ENCODE measurements at places on chromosomes 1 and 21.

DNA sequence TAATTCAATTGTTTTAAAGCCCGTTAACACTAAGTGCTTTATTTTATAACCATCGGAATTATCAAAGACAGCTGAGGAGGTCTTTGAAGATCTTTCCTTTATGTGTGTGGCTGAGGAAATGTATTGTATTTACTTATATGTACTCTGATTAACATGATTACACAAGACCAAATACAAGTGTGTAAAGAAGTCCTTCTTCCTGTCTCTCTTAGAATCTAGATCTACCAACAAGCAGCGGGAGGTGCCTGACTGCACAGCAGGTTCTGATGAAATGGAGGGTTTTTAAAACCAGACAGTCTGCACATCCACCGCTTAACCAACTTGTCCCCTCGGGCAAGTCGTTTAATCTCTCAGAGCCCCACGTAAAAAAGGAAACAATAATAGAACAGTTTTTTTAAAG lies 240.5 kb upstream of the MAP1LC3C start:
- DNase-seq = no peak

DNA sequence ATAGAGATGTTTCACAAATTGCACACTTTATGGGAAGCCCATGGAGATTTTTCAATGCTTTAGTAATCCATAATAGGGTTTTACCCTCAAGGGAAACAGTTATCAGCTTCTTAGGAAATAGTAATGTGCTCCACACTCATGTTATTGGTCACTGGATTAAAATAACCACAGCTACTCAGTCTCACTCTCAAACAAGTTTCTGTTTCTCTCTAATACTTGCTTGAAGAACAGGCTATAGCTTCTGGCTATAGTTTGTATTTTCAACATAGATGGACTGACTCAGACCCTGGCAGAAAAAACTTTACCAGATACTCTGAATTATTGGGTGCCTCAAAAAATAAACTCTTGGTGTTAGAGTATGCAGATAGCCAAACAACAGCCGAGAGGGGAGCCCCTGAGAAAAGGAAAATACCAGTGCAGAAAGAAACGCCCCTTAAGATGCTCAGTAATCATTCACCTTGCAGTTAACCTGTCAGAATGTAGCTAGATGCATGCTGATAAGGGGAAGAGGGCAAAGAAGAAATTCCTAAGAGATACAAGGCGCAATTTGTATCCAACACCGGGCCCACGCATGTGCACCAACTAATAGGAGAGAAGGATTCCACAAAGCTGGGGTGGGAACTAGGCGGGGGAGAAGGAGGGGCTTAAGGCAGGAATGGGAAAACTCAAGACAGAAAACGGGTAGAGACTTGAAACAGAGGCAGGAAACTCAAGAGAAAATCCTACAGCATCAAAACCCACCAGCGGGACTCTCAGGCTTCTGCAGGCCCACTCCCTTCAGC lies 30.4 kb upstream of the PDE4B start:
- DNase-seq = peak; percentile 34

DNA sequence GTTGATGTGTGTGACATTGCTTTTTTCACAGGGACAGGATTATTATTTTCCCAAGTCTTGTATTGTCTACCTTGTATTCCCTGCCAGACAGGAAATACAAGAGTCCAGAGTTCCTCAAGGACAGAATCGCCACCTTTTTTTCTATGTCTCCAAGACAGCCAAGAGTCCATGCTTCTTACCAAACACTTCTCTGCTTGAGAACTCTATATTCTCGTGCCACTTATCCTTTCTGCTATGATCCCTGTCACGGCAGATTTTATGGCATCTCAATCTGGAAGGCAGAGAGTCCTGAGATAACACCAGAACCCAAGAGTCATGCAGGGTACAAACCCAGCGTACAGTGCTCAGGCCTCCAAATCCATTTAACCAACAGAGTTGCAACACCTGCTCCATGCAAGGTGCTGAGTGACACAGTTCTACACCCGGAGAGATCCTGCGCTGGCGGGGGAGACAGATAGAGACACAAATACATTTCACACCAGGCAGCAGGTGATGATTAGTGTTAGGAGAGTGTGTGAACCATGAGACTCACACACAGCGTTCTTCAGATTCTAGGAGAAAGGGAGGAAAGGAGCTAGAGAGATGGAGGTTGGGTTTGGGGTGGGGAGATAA lies 107.6 kb downstream of the NAV1 start:
- no peak for DNase-seq

DNA sequence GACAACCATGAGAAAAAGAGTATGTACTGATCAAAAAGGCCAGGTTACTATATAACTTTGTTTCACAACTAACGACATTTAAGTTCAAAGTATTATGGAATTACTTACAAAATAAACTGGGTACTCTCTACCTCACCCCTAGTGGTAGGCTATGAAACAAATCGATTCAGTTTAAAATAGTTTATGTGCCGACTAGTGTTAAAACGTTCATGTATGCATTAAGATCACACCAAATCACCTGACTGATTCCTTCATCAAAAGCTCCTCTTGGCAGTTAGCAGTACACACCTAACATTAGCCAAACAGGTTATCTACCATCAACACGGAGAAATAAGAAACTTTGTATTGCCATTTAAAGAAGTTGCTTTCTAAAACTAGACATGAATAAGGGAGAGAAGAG lies 137.1 kb downstream of the AKT3 start:
- DNase-seq = no peak

DNA sequence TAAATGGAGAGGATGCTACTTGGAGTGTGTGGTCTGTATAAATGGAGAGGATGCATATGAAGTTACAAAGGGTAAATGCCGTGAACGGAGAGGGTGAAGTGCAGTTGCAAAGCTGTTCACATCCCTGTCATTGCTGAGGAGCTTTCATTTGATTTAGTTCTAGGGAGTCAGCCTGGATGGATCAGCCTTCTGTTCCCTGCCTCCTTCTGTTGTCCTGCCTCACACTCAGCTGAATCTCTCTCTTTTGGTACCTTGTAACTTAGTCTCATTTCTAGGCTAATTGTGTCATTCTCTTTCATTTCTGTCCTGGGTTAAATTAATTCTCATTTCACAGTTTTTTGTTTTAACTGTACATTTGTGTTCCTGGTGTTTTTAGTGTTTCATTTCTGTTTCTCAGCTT lies 133.2 kb upstream of the COL6A1 start:
- DNase-seq = no peak

DNA sequence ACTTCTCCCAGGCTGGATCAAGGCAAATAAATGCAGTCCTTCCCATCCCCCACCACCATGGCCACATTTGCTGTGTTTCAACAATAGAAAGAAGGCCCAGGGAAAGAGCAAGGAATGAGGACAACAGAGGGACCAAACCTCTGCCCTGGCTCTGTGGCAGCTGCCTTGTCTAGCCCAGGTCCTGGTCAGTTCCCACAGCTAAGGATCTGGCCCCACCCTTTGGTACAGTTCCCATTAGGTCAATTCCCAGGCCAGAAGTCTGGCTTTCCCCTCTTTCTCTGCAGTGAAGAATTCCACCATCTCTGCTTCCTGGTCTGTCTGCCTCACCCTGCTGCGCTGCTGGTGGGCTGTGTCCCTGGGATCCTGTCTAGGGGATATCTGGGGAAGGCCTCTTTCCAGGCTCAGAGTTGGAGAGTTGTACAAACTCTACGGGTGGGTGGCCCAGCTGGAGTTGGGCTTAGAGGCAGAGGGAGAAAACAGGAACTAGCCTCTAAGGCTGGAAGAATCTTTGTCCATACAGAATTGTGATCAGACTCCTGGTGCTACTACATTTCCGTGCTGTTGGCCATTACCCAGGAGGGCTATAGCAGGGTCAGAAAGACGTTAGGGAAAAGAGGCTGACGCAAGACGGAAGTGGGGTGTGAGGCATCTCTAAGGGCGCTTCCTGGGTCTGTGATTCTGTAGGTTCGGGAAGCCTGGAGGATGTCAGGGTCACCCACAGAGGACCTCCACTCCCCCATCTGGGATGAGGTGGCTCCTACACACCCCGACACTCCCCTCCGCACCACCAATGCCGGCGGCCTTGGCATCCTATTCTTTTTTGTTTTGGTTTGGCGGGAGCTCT lies 953 bp upstream of the NDUFS2 start:
- peak; percentile 62 for DNase-seq

- DNase-seq = no peak
Measured at GRCh38 chr1:88035578-88035977, 648.5 kb upstream of the PKN2 start.

- no peak for DNase-seq
Measured at GRCh38 chr1:43977376-43978263, 1.4 kb upstream of the B4GALT2 start.

- no peak for DNase-seq
Measured at GRCh38 chr1:59408608-59409240, 111.8 kb downstream of the FGGY start.

DNA sequence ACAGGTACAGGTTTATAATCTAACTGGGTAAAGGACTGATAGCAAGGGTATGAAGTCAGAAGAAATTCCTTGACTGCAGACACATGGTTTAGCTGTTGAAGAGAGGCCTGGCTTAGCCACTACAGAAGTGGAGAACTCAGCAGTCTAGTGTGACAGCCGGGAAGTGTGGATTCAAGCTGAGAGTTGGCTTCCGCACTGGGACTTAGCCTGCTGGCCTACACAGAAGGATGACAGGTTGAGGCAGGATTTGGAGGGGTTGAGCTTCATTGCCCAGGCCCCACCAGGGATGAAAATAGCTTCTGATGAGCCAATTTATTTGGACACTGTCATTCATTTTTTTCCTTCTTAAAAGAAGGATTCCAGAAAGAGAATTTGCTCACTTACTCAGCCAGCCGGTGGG lies 284.4 kb downstream of the PCP4 start:
- no peak for DNase-seq

GRCh38 chr1:231940116-231940515 lies 313.5 kb downstream of the DISC1 start:
- no peak for DNase-seq

DNA sequence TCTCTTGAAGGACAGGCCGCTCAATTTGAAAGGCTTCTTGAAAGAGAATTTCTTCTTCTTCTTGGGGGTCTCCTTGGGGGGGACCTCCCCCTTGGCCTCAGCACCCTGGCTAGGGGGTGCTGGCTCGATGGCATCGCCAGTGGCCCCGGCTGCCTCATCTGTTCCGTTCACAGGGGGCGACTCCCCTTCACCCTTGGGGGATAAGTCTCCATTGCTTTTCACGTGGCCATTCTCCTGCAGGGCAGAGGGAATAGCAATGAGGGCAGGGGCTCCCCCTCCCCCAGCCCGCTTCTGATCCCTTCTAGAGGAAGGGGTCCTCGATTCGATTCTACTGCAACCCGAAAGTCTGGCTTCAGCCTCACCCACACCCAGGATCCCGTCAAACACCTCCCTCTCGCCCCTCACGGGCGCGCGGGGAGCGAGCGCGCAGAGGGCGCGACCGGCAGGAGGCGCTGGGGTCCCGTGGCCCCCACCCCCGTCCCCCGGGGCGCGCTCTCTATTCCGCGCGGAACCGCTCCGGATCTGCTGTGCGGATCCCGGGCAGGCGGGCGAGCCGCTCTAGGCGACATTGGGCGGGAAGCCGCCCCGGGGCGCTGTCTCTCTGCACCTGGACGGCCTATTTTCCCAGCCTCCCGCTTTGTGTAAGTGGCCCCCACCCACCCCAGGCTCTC lies 1.0 kb downstream of the MARCKSL1 start:
- DNase-seq = peak; percentile 49

- peak; percentile 5 for DNase-seq
Measured at GRCh38 chr1:25392841-25393240, 27.8 kb downstream of the RHCE start.

DNA sequence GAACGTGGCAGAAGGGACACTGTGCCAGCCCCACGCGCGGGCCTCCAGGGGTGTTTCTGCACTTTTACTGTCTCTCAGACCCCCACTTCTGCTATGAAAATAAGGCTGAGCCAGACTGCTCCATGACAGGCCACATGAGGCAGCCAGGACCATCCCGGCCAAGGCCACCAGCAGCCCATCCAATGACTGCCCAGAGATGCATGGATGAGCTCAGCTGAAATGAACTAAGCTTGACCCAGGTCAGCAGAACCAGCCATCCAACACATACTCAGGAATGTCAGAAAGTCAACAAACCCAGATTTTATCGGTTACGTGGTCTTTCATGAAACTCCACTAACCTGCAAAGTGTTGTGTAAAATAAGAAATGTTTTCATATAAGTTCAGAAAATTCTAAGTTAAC lies 51.2 kb downstream of the CCDC185 start:
- no peak for DNase-seq

GRCh38 chr21:27477296-27477695 lies 510.4 kb upstream of the ADAMTS5 start:
- DNase-seq = no peak

GRCh38 chr1:203069030-203069747 lies 16.6 kb downstream of the MYOG start:
- no peak for DNase-seq

DNA sequence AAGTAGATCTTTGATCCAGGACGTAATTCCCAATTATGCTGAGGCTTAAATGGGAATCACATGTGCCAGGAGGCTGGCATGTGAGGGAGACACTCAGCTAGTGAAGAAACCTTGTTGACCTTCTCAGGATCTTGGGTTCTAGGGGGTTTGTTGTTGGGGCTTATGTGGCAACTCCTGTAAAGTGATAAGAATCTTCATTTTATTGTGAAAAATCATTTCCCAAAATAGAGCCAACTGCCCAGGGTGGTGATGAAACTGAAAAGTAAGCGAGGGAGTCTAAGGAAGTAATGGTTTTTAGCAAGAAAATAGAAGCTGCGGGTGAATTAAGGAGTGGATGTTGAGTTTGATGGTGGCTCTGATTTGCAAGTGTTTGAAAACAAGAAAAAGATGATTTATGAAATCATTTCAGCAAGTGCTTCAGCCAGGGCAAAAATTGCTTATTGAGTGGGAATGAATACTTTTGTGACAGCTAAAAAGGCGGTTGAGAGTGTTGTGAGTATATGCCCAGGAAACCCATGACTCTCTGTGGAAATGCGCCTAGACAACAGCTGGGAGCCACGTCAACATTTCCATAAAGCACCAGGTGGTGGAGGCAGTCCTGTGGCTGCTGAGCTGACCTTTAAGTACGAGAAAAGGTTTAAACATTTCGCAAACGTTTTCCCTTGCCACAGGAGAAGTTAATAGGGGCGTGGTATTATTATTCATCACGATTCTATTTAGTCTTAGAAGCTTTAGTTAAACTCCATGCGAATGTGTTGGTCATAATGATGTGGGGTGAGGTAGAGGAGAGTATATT lies 102.7 kb downstream of the HMGB4 start:
- no peak for DNase-seq

DNA sequence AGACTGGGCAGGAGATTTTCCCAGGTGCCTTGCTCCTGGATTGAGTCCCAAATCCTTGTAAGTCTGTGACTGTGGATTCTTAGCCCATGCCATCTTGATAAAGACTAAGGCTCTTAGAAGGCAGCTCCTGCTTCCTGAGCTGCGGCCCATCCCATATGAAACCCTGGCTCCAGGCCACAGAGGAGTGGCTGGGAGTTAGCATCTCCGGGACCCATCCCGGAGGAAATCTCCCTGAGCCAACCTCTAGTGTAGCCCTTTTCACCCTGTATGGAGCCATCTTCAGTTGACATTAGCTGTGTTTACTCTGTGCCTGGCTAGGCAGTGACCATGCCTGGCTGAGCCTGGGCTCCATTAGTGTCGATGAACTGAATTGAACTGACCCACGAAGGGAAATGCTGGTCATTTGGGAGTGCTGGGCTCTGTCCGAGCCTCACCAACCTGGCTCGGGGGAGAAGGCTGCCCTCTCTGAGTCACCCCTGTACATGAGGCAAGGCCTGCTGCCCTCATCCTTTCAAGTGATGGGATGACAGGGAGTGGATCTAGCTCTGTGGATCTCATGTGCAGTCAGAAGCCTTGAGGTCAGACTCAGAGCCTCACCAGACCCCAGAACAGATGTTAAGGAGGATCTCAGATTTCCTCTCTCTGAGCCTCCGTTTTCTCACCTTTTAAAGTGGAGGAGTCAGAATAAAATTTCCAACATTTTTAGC lies 37.5 kb downstream of the LGR6 start:
- DNase-seq = peak; percentile 24

GRCh38 chr1:180925471-180926051 lies 12.9 kb downstream of the KIAA1614 start:
- no peak for DNase-seq
